ENCODE measurements at places on chromosomes 7 and 10.

DNA sequence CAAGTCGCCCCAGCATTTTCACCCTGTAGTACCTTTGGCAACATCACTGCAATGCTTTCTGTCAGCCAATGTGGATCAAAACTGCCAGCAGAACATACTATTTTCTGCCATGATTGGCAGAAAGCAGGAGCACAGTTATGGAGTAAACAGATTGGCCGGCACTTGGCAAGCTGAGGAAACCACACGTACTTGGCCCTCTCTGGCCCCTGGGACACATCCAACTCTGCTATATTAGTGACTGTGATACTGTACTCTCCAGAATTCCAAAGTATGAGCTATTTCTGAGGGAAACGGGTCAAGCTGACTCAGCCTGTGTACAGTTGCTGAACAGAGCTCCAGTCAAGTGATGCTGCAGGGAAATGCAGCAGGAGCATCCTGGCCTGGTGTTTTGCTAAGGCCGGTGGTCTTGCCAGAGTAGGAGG lies 39.8 kb upstream of the LANCL2 start:
- DNase-seq, result peak; percentile 99

DNA sequence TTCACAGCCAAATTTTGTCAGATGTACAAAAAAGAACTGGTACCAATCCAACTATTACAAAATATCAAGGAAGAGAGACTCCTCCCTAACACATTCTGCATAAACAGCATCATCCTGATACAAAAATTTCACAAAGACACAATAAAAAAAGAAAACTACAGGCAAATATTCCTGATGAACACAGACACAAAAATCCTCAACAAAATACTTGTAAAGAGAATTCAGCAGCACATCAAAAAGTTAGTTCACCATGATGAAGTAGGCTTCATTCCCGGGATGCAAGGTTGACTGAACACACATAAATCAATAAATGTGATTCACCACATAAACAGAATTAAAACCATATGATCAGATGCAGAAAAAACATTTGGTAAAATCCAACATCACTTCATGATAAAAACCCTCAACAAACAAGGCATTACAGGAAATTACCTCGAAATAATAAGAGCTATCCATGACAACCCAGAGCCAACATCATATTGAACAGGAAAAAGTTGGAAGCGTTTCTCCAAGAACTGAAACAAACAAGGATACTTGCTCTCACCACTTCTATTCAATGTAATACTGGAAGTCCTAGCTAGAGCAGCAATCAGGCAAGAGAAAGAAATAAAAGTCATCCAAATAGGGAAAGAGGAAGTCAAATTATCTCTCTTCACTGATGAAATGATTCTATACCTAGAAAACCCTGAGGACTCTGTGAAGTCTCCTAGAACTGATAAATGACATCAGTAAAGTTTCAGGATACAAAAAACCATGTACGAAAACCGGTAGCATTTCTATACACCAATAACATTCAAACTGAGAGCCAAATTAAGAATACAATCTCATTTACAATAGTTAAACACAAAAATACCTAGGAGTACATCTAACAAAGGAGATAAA lies 223.1 kb downstream of the REEP3 start:
- no peak for DNase-seq

- peak; percentile 51 for DNase-seq
These were observed at the start of gene ARMC3 for GRCh38 chr10:22927661-22928403. ARMC3 (plus strand) TSS chr10:22928053; CDS start chr10:22931997, 3,944 bp downstream.

DNA sequence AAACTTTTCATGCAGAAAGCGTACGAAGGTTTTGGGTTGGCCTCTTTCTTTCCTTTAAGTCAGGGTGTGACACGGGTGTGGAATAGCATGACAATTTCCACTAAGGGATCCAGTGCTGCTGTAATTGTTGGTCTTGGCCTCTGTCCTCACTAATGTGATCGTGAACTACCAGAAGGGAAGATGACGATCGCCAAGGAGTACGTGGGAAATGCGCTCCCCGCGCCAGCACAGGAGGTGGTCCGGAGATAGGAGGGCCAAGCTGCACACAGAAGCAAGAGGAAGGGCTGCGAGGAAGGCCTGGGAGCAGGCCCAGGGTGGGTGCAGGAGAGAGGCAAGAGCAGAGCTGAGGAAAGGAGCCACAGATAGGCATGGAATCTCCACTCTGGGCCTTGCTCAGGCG lies 79.7 kb upstream of the PODXL start:
- no peak for DNase-seq

DNA sequence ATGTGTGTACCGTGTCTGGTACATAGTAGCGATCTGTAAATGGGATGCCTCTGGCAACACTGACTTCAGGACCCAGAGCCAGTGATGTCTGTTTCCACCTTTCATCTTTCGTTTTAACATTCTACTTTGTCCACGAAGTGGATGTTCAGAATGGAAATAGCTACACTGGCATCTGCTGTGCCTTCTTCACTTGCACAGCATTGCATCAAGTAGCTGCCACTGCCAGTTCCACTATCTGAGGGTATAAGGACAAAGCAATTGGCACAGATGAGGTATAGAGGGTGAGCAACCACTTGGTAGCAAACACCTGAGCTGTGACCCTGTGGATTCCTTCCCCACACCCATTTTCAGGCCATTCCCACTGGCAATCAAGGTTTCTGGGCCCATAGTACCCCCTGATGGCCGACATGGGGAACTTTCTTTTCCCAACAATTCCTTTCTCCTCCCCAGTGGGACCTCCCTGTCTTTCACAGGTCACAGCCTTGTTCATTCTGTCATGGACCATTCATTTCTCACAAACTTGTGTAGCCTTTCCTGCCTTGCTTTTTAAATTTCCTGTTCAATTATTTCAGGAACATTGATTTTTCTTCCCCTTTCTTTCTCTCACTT lies 4.0 kb downstream of the ITGA8 start:
- DNase-seq, result no peak

- no peak for DNase-seq
These were observed 146.8 kb downstream of the HIBADH start for GRCh38 chr7:27515933-27516332.

DNA sequence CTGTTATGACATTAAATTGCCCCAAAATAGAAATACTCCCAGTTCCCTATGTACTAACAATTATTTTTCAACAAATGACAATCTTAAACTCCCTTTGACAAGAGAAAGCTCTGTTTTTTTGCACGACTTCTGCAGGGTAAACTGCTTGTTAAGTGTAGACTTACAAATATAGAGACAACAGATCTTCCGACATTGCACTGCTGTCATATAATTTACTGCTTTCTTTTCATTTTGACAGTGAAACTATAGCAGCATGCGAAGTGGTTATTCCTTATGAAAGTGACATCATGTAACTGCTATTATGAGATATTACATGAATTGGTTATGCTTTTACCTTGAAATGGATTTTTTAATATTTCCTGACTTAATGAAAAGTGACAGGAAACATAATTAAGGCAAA lies 659.9 kb downstream of the SDK1 start:
- DNase-seq, result no peak

DNA sequence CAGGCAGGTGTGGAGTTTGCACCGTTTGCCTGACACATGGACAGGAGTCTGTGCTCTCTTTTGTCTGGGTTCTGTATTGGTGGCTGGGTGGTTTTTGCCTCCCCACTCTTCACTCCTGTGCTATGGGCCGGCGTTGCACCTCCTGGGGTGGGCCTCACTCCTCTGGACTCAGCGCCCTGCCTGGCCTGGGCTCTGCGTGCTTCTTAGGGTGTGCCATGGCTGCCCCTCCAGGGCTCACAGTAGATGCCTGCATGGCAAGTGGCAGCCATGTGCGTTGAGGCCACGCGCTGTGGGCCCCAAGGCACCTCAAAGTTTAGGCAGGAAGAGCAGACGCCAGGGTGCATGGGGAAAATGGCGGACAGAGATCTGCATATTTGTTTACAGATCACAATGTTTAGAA lies 319.8 kb downstream of the ADARB2 start:
- no peak for DNase-seq

DNA sequence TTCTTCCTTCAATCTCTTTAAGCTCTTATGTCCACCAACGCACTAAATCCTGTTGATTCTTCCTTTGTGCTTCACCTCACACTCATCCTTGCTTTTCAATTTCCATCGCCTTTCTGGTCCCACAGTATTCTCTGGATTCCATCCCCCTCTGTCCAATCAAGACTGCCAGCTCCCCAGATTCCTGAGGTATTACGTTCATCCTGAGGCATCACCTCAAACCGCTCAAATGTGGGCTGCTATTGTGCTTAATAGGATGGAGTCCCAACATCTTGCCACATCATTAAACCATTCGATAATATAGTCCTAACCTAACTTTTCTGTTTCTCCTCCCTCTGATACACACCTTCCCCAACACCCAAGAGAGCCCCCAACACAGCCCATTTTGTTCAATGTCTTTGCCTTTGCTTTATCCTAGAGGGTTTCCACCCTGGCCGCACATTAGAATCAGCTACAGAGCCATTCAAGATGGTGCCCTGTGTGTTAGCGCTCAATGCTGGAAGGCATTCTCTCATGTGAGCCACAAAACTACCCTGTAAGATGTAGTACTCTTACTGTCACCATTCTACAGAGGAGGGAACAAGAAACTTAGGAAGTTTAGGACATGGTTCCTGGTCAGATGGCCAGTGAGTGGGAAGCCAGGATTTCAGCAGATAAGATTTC lies 79.5 kb upstream of the LEP start:
- peak; percentile 51 for DNase-seq

GRCh38 chr10:73647211-73647874 lies 6.1 kb upstream of the MYOZ1 start:
- no peak for DNase-seq

- no peak for DNase-seq
These were observed 160.4 kb downstream of the MGMT start for GRCh38 chr10:129627442-129627841.

DNA sequence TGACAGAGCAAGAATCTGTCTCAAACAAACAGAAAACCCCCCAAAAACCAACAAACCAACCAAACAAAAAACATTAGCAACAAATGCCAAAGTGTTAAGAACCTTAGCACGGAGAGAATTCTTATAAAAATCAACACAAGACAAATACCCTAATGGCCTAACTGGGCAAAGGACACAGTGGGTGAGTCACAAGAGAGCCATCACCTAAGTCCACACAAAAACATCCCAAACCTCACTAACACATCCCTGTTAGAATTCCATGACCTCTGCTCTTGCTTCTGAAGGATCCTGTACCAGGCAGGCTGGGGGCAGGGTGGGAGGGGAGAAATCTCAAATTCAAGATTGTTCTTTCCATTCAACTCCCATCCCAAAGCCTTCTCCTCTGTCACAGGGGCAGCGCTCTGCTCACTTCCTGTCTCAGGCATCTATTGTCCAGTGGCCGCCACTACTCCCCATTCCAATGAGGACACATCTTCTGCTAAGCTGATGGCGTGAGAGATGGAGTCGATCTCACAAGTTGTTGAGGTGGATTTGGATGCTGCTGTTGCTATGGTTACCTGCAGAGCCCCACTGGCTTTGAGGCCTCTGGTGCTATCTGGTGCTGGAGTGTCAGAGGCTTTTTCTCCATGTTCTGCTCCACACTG lies 9.2 kb downstream of the IL15RA start:
- no peak for DNase-seq

DNA sequence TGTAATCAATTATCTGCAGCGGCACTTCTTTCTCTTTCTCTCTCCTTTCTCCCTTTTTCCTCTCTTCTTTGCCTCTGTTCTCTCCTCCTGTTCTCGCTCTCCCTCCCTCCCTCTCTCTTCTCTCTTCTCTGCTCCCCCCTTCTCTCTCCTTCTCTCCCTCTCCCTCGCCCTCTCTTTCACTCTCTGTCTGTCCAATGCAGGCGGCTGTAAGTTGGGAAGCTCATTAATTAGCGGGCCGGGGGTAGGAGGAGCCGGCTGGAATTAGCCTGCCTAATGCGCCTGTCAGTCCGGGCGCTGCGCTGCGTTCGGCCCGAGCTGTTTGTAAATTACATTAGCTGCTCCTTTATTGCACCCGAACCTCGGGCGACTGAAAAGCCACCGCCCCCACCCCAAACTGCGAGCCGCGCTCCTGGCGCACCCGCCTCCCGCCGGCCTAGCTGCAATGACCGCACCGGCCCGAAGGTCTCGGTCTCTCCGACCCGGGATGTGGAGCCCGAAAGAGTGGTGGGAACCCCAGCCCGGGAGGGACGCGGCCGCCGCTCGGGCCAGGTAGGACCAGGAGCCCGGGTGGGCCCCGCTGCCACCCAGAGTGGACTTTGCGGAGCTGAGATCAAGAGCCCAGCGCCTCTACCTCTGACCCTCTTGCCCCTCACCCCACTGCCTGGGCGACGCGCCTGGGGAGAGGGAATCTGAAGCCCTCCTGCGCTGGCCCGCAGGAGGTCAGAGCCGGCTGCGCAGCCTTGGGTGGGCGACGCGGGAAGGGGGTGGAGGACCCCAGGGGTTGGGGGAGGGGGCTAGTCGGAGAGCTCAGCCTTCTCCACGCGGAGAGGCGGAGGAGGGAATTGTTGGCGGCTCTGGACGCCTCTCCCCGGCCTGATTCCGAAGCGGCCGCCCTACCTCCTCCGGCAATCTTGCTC lies at the start of gene LBX1:
LBX1 (minus strand) TSS at position 198 of the 917 bp plus-strand sequence. CDS start 648 bp downstream, outside the sequence.
- peak; percentile 63 for DNase-seq

DNA sequence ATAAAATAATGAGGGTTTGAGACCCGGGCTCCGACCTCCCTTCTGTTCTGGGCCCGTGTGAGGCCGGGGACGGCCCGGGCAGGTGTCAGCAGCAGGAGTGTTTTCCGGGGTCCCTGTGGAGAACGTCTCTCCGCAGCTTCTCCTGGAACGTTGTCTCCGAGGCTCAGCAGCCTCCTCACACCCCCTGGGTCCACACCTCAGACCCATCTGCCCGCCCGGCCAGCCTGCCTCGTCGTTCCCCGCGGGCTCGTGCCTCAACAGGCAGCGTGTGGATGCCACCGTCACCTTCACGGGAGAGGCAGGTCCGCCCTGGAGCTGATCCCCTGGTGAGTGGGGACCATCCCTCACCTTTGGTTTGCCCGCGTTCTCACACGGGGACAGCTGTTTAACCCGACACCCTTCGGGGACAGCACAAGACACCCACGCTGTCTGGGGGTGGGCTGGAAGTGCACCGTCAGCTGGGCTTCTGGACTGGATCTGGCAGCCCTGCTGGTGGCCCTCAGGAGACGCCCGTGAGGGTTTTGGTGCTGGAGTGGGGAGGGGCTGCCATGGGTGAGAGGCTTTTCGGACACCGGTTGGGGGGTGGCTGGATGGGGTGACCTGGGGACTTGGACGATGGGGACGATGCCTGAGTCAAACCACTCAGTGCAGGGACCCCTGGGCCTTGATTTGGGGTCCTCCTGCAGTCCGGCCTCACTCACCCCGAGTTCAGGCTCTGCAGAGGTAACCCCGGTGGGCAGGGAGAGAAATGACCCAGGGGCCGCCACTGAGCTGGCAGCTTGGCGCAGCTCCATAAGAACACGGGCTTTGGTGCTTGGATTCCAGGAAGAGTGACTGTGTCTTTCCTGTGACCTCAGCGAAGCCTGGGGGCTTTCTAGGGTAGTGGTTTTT lies 131.7 kb downstream of the DNAJB6 start:
- DNase-seq, result no peak

DNA sequence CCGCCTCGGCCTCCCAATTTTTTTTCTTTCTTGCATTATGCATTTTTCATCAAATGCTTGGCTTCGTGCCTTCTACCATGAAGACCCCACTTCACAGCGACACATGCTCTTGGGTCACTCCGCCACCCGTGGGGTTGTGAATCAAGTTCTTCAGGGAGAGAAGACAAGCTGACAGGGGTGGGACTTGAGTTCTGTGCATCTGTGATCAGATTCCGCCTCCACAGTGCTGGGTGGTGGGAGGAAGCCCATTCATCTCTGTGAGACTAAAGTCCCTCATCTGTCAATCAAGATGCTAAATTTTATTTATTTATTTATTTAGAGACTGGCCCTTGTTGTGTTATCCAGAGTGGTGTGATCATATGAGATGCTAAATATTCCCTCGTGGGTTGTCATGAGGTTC lies 333.0 kb downstream of the DPP6 start:
- DNase-seq, result no peak
